ENCODE measurements at places on chromosomes 1 and 21.

DNA sequence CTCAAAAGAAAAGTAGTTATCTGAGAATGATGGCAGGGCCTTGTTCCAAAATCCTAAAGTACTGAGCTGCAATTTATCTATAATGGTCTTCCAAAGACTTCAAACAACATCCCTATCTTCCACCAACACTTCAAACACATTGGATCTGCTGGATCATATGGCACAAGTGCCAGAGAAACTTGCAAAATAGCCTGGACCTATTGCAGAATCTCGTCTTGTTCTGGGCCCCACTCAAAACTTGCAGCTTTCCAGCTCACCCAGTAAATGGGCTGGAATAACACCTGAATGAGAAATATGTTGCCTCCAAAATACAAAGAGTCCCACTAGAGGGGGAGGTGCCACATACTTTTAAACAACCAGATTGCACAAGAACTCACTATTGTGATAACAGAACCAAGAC lies 44.0 kb upstream of the PKN2 start:
- no peak for DNase-seq

GRCh38 chr1:44265656-44266358 lies 52.5 kb downstream of the DMAP1 start:
- no peak for DNase-seq

- DNase-seq = peak; percentile 24
Observed at GRCh38 chr1:54362881-54363340, 43.3 kb downstream of the SSBP3 start.

DNA sequence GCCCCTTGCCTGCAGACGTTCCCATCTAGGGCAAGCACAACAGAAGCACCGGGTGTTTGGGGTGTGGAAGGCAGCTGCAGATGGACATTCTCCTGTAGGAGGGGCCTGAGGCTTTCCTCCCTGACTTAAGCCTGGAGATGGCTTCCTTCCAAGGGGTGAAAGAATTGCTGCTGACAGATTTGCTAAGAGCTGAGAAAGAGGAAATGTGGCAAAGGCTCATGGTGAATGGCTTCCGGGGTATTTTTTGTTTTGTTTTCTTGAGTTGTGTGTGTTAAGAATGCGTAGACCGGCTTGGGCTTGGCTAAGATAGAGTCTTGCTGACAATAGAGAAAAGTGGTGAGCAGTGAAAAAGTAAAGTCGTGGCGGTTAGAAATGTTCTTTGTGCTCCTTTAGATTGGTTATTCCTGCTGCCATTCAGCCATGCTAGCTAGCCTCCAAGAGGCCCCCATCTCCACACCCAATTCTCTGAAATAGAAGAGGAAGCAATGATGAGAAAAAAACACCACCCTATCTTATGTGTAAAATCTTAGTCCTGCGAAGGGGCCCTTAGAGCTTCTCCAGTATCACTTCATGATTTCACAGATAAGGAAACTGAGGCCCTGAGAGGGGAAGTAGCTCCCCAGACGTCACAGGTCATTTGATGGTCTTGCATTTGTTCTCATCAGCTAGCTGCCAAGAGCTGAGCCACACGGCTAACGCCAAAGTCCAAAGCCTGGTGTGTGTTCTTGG lies 36.9 kb downstream of the EIF2D start:
- peak; percentile 93 for DNase-seq

- no peak for DNase-seq
Observed at GRCh38 chr1:173914366-173914871, 2.7 kb downstream of the SERPINC1 start.

GRCh38 chr1:173014160-173014559 lies 36.6 kb downstream of the TNFSF18 start:
- DNase-seq = no peak

GRCh38 chr1:110318046-110318445 lies 21.1 kb upstream of the RBM15 start:
- DNase-seq = no peak

- no peak for DNase-seq
Observed at GRCh38 chr1:234686035-234686434, 76.1 kb upstream of the IRF2BP2 start.

DNA sequence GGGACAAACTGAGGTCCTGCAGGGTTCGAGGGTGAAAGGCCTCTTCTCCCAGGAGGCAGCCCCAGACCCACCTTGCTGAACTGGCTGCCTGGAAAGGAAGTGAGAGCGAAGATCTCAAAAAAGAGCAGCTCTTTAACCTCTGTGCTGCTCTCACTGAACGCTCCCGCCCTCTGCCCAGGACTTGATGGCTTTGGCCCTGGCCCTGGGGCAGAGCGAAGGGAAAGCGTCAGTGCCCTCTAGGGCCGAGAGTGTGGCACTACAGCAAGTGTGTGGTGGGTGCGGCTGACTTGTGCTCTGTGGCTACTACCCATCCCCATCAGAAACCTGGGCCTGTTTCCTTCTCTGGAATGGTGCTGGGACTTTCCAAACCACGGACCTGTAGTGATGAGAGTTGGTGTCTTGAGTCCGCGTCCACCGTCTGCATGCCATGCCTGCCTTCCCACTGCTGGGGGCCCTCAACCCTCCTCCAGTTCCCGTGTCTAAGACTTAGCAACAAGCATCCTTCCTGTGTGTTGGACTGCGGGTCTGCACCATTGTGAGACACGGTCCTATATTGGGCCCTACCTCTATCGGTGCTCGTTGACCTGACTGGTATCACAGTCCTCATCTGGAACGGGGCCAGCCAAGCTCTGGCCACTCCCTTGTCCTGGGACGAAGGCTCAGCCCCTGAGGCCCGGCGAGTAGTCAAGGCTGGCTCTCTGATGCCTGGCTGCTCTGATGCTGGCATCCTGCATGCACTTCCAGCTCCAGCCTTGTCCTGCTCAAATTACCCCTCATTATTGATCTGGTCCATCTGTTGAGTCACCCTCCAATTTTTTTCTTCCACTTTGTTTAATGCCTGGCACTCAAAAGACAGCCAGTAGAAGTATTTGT lies 180.3 kb downstream of the DISC1 start:
- DNase-seq = no peak

GRCh38 chr1:151142411-151143056 lies 3.9 kb downstream of the SEMA6C start:
- DNase-seq = no peak
